KG1 (cell line): ENCODE measurements at places on chromosomes 3 and 15.

DNA sequence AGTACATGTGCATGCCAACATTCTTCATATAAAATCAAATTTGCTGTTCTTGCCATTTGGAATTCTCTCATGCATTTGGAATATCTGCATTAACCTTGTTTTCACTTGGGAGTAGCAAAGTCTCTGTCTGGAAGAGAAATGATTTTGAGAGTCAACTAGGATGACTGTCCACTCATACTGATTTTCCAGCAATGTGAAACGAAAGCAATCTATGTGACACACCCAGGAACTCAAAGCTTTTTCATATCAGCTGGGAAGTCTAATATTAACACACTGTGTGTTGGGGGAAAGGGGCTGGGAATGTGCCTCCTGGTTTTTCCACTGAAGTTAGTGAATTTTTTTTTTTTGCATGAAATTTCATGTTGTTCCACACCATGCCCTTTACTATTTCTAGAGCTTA is 124.9 kb downstream of the DUT start:
- no peak for DNase-seq

GRCh38 chr3:128174675-128175590 is 21.7 kb downstream of the EEFSEC start:
- no peak for DNase-seq

GRCh38 chr3:107344722-107345121 is 32.5 kb upstream of the CCDC54 start:
- no peak for DNase-seq

- DNase-seq: no peak
These were observed at the start of gene C3orf62 for GRCh38 chr3:49276475-49277382. C3orf62 (minus strand) TSS chr3:49277232; CDS start chr3:49276872, 360 bp downstream.

DNA sequence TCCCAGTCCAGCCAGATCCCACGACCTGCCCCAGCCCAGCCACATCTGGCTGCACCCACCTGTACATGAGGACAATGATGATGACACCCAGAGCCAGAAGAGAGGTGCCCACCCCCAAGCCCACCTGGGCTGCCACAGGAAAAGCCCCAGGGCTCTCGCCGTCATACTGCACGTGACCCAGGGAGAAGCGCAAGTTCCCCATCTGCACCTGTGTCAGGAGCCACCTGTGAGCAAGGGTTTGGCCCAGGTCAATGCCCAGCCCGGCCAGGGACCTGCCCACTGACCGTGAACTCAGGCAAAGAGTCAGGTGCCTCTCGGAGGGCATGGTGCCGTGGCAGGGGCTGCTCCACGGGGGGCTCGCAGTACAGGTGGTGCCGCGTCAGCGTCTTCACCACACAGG is 16.3 kb downstream of the PLXNB1 start:
- no peak for DNase-seq

GRCh38 chr3:31748933-31749295 is 216.2 kb downstream of the STT3B start:
- DNase-seq: no peak

- no peak for DNase-seq
These were observed 28.7 kb downstream of the RPSA start for GRCh38 chr3:39435006-39435748.

DNA sequence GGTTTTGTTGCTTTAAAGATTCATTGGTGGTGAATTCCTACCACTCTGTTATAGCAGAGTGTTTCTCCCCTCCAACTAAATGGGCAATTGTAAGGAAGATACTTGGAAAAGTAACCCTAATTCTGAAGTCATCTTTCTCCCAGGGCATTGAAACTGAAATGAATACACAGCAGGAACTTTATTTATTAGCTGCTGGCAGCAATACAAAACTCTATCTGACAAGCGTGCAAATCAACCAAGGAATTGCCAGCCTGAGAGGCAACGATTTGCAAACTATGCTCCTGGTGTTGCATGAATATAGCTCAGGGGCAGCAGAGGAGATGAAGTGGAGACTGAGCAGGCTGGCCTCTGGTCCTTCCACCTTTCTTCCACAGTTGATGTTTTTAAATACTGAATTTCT is 48.9 kb downstream of the CD200R1 start:
- no peak for DNase-seq

DNA sequence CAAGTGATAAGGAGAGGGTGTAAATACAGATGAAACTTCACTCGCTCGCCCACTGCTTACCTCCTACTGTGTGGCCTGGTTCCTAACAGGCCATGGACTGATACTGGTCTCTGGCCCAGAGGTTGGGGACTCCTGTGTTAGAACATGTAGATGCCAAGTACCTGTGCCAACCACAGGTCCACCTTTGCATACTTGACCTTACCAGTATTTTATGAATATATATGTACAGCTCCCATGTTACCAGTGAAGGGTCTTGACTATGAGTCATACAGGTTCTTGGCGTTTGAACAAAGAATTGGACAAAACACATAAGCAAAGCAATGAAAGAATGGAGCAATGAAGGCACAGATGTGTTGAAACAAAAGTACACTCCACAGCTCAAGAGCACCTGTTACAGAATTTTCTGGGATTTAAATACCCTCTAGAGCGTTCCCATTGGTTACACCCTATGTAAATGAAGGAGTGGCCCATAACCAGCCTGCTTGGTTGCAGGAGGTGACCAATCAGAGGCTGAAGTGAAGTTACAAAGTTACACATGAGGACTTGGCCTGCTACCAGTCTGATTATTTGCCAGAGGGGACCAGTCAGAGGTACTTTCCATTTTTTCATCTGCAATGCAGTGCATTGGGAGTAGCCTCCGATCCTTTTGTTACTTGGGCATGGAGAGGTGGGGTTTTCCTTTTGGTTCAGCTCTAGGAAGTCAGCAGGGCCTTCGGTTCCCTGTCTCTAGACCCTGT is 1.7 kb upstream of the GFM1 start:
- no peak for DNase-seq

- no peak for DNase-seq
These were observed 73.8 kb upstream of the HRH1 start for GRCh38 chr3:11080492-11080891.

DNA sequence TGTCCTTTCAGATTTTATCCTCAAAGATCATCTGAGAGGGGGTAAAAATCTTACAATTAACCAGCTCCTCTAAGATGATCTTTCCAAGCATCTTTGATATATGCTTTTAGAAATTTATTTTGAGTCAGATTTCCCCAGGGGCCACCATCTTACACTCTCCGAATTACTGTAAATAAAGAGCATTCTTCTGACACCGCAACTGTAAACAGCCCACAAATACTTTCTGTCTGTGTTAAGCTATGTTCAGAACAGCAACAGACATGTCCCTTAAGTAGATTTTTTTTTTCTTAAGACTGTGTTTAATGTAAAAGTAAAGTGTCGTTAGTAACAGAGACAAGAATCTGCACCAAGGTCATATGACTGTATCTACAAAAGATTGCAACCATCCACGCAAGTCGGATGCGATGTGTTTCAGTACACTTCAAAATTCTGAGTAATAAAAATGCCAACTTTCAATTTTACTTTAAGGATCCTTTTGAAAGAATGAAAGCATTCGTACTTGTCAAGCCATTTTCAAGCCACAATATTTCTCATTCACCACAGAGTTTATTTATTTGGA is 159.0 kb upstream of the KCNH8 start:
- no peak for DNase-seq

- DNase-seq: no peak
These were observed 78.0 kb upstream of the SNRPA1 start for GRCh38 chr15:101372960-101373525.

DNA sequence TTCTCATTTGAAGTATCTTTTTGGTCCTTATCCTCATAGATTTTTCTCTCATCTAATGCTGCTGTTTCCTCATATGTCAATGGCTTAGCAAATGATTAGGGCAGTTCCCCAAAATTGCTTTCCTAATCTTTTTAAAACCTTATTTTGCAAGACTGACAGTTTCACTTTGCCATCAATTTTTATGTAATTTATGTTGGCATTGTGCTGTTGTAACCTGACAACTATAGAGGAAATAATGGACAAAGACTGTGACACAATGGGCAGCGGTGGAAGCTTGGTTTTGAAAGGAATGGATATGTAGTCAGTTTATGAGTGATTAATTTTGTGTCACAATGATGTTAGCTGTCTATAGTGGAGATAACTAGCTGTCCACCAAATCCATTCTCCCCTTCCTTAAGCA is 10.6 kb upstream of the SH3BP5 start:
- DNase-seq: no peak

GRCh38 chr15:77393471-77393840 is 26.4 kb downstream of the PEAK1 start:
- DNase-seq: no peak

- no peak for DNase-seq
These were observed 314.0 kb downstream of the KBTBD8 start for GRCh38 chr3:67312155-67312554.

DNA sequence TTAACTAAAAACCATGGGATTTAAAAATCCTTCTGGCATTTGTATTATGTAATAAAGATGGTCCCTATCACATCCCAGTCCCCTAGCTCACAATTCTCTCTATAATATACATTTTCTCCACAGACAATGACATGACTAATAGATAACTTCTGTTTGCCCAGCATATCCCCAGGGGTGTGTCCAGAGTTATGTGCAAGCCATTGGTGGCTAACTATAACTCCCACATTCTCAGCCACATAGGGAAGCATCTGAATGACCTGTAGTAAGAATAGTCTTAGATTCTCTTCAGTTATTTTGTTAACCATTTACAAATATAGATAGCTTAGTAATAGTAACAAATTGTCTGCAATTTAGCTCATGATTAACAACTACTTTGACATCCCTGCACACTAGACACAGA is 52.2 kb upstream of the RBSN start:
- no peak for DNase-seq

- DNase-seq: no peak
These were observed 12.7 kb upstream of the TOPBP1 start for GRCh38 chr3:133674290-133674919.

GRCh38 chr3:51997935-51998596 is 2.4 kb upstream of the RPL29 start:
- no peak for DNase-seq
